CD4-positive, alpha-beta T cell treated with Interleukin-12 subunit alpha and Interleukin-12 subunit beta, for 1 hour (primary cell): ENCODE measurements at places on chromosomes 2 and 18.

- DNase-seq: no peak
Observed at GRCh38 chr2:106184394-106184793, 9.7 kb downstream of the UXS1 start.

- DNase-seq: peak; percentile 36
Observed at GRCh38 chr2:62309465-62310091, 113.7 kb downstream of the B3GNT2 start.

DNA sequence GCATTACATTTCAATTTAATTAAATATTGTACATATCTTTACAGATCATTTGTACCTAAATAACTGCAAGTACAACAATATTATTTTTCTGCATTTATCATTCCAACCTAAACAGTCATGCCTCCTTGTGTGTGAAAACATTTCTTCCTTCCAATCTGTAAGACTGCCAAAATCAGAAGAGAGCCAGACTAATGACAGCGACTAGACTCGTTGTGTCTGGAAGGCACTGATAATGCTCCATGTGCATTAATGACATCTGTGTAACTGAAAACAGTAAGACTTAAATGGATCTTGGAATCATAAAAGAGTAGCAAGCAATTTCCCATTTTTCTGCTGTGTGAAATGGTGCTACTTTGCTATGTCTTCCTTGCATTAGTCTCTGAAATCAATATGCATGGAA is 278.0 kb upstream of the DSEL start:
- no peak for DNase-seq

DNA sequence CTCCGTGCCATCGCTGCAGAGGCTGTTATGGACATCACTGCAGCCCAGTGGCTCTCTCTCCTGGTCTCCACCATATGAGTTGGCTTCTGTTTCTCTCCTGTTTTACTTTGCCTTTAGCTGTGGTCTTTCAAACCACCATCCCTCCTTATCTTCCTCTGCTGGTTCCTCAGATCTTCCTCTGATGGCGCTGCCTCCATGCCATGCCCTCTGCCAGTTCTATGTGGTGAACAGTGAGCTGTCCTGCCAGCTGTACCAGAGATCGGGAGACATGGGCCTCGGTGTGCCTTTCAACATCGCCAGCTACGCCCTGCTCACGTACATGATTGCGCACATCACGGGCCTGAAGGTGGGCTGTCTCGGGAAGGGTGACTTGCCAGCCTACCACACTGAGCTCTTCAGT is 13.1 kb downstream of the TYMS start:
- DNase-seq: no peak

- DNase-seq: no peak
Observed at GRCh38 chr18:68316636-68317035, 398.3 kb downstream of the TMX3 start.

- DNase-seq: no peak
Observed at GRCh38 chr2:44181648-44182047, 13.0 kb downstream of the PPM1B start.

- DNase-seq: no peak
Observed at GRCh38 chr2:185757356-185757755, 18.8 kb downstream of the FSIP2 start.
